SK-N-DZ (cell line): ENCODE measurements at places on chromosomes 13 and 19.
A peak's percentile ranks its signal among the peaks of the same experiment; 100 is the strongest.

DNA sequence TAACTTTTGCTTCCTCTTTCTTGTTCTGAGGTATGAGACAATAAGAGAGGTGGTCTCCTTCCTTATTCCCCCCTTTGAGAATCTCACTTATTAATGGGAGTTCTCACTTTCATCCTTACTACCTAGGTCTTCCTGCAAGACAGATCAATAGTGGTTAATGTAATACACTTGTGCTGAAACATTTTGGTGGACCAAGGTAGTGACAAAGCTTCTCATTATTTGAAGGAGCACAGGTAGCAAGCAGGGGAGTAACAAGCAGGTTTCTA lies 17.9 kb downstream of the ZNF700 start:
- DNase-seq = no peak

DNA sequence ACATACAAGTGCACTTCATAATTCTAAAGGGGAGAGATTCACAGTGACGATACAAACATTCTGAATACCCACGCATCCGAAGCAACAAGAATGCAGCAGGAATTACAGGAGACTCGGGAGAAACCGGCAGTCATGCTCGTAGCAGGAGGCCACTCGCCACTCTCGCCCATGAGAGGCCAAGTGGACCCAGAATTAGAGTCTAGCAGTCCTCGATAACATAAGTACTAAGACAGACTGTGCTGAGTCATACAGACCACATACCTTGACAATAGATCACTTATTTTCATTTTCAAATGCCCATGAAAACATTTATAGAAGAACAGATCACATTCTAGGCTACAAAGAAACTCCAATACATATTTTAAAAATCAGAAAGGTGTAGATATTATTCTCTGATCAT lies 299.1 kb upstream of the TSHZ3 start:
- DNase-seq = no peak

DNA sequence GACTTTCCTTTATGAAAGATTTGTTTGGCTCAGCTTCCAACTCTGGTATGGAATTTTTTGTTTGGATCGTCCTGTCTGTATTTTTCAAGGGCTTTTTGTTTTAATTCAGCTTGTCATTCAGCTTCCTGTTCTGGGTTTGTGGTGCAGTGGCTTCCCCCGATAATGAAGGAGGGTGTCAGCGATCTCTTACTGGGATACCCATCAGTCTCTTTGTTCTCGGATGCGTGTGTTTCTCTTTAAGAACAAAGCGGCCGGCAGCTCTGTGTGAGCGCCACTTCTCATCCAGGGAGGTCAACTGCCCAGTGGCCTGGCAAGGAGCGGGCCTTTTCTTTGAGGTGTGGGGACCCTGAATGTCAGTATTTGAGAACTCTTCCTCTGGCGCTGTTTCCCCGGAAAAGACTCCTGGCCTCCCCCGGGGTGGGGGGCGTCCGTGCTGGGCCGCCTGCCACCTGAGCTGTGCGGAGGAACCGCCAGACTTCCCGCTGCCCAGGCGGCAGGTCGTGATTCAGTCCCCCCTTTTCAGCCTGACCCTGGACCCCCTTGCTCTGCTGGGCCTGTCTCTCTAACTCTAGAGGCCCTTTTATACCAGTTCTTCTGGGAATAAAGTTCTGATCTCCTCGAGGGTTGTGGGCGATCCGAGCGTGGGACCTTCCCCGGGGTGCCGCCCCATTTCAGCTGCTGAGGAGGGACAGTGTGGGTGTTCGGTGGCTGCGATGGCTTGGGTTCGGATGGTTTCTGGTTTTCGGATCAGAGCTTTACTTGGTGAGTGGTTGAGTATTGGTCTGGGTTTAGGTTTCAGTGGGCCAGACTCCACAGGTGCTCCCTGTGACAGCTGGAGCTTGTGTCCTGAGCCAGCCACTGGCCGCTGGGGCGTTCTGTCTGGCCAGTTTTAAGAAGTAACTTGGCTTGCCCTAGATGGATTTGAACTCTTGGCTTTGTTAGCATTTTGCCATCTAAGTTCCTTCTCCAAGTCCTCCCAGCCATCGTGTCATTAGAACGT lies 3.4 kb downstream of the SF3A2 start:
- DNase-seq = no peak

- no peak for DNase-seq
Observed at GRCh38 chr13:94327318-94327717, 152.2 kb downstream of the DCT start.

GRCh38 chr19:16185768-16186123 lies 536 bp downstream of the FAM32A start:
- peak; percentile 59 for DNase-seq

- no peak for DNase-seq
Observed at GRCh38 chr13:80444240-80445015, 103.5 kb upstream of the SPRY2 start.

- no peak for DNase-seq
Observed at GRCh38 chr19:5789886-5790558, 941 bp downstream of the DUS3L start.

DNA sequence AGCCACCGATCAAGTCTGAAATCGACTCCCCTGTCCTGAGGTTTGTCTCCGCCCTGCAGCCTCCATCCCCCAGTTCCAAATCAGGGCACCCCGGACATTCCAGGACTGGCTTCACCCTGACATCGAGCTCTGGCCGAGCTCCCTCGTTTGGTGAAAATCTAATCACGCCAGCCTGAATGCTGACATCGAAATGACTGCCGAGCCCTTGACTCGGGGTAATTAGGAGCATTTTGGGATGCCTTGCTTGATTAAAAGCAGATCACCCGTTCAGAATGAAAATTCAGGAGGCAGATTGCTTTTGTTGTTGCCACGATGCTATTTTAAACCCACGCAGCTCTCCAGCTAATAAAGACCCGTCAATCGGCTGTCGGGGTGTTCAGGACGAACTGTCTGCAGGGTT lies 34.3 kb downstream of the ZNRF4 start:
- DNase-seq = peak; percentile 21

GRCh38 chr19:6056801-6057650 lies 53.3 kb downstream of the RFX2 start:
- DNase-seq = no peak
